Hematopoietic multipotent progenitor cell treated with erythropoietin and hydrocortisone succinate and interleukin-3 and kit ligand, for 6 days (in vitro differentiated cells): ENCODE measurements at places on chromosomes 3 and 15.

GRCh38 chr15:96126859-96127258, 203.6 kb upstream of the NR2F2 start:
- no peak for DNase-seq

DNA sequence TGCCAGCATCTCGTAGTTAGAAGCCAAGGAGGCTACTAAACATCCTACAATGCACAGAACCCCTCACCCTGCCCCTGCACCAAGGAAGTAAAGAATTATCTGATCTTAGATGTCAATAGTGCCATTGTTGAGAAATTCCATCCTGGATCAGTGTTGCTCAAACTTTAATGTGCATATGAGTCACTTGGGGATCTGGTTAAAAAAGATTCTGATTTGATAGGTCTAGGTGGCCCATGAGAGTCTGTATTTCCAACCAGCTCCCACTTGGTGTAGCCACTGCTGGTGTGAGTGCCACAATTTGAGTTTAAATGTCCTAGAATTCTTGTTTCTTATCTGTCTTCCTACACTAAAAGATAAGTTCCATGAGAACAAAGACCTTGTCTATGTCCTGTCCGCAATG, 43.7 kb downstream of the TMEM45A start:
- no peak for DNase-seq

DNA sequence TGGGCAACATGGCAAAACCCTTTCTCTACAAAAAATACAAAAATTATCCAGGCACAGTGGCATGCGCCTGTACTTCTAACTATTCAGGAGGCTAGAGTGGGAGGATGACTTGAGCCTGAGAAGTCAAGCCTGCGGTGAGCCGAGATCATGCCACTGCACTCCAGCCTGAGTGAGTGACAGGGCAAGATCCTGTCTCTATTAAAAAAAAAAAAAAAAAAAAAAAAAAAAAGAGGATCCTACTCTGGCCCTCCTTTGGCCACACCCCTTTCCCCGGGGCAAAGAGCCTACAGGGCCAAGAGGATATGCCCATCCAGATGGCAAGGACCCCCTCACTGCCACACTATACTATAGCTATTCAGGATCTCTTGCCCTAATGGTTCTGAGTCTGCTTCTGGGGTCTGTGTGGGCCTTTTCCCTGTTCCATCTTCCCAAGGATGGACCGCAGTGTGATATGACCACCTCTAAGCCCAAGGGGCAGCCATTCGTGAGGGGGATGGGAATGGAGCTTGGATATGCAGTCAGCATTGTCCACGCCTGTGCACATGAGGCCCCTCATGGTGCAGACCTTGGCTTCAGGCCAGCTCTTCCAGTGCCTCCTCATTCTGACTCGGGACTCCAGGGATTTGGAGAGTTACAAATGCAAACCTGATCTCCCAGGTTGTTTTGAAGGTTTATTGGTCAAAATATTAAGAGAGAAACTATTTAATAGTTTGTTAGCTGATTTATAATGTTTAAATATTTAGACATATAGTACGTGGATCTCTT, 7.3 kb downstream of the TYRO3 start:
- DNase-seq: no peak

DNA sequence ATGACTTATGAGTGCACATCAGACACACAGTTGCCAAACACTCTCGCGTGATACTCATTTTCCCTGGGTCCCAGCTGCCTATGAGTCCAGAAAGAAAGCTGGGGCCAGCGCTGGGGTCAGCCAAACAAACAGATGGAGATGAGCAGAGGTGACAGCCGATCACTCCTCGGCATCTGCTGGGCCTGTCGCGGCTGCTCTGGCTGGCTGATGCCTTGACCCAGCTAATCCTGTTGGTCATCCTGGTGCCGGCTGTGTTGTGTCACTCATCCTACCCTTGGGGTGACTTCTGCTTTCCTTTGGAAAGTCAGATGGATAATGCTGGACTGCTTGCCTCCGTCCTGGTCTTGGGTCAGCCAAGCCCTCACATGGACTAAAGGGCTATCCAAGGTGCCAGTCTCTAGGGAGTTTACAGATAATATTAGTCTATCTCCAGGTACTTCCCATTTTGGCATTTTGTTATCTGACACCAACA, 105.3 kb upstream of the PDZRN3 start:
- DNase-seq: no peak

- peak; percentile 64 for DNase-seq
Measured at GRCh38 chr3:134485075-134485717, 589 bp downstream of the ANAPC13 start.

DNA sequence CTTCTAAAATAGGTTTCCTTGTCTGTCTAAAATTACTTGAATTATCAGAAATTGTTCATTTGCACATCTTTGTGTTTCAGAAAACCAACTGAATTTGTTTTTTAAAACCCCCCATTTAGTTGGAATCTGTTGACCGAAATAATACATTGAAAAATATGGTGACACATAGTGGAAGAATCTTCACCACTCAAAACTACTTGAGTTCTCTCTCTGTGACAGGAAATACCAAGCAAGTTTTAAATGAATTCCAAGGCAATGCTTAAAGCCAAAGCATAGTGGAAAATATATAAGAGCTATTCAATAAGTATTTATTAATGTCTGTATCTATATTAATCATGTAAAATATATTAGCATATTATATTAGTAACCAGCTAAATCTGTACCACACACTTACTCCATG, 224.9 kb upstream of the COL8A1 start:
- no peak for DNase-seq

DNA sequence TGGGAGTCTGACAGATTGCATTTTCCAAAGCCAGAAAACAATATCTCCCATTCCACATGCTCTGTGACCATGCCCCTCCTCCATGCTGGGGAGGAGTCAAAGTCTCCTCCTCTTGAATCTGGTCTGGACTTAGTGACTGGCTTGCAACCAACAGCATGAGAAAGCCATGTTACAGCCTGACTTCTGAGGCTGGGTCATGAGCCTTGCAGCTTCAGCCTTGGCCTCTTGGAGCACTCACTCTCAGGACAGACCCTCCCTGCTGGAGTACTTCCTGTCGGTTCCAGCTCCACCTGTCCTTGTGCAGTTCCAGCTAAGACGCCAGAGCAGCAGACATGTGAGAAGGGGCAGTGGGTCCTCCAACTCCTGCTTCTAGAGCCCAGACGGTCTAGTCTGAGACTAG, 49.7 kb upstream of the RBSN start:
- peak; percentile 30 for DNase-seq

DNA sequence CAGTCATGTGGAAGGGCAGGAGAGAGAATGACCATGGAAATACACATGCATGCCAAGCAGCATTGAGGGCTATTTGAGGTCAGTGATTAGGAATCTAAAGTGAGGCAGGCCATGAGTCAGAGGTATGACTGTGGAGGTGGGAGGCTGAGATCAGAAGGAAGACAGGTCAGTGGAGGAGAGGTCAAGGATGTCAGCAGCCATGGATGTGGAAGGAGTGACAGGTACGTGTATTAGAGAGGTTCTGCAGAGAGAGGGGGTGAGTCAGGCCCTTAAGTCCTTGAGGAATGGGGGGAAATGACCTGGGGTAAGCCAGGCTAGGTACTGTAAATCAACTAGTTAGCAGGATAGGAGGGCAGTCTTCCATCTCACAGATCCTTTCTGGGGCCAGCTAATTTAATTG, 166.6 kb downstream of the ANO10 start:
- DNase-seq: no peak

DNA sequence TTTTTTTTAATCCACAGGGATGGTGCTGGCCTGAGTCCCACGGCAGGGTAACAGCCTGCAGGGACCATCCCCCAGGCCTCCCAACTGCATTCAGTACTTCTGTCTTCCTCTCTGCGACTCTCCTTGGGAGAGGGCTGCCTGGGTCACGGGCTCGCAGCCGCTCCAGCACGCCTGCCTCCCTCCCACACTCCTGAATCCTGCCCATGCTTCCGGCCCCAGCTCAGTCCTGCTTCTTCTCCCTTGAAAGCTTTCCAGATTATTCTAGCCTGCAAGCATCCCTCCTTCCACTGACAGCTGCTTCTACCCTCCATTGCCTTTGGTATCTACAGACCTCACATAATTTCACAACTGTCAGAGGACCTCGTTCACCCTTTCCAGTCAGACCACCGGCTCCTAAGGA, 32.4 kb downstream of the MEGF11 start:
- no peak for DNase-seq

GRCh38 chr3:145124900-145125678, 1035.9 kb downstream of the PLOD2 start:
- DNase-seq: no peak

DNA sequence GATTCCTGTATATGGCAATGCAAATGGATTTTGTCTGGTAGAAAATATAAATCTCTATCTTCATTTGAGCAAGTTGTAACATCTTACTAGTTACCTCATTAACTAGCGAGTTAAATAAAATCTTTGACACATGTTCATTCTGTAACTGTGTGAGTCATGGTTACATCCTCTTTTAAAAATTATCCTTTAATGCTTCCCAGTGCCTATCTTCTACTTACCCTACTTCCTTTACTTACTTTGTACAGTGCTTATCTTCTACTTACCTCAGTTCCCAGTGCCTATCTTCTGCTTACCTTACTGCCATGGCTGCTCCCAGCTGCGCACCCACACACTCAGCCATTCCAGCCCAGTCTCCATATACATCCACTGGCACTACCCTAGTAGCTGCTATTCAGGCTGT, 71.9 kb upstream of the GOLGA8B start:
- peak; percentile 12 for DNase-seq
